ENCODE measurements at places on chromosomes 16 and 17. TPM values are rescaled to one million over a fixed set of nuclear protein-coding genes. Genes with fewer than 3 reads are reported as not detected.

Gene SEZ6L2
- polyA plus RNA-seq: not detected

GRCh38 chr17:63537001-63537400 is 13.3 kb upstream of the DCAF7 start:
- no peak for DNase-seq

- DNase-seq: no peak
These were observed 430.4 kb downstream of the HAPSTR1 start for GRCh38 chr16:9521749-9522370.

Gene NPTX1
- polyA plus RNA-seq: not detected

DNA sequence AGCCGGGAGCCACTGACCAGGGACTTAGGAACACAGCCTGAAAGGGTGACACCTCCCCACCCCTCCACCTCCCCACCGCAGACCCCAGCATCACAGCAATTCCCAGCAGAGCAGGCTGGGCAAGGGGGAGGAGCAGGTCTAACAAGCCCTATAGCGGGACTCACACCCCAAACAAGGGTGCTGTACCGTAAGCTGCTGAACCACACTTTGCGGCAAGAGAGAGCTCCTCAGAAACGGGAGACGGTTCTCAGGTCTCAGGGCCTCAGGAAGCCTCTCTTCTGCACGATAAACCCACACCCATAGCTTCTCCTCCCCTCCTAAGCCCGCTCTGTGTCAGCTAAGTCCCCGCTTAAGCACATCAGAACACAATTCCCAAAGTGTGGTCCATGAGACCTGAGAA is 11.7 kb upstream of the COTL1 start:
- no peak for DNase-seq

DNA sequence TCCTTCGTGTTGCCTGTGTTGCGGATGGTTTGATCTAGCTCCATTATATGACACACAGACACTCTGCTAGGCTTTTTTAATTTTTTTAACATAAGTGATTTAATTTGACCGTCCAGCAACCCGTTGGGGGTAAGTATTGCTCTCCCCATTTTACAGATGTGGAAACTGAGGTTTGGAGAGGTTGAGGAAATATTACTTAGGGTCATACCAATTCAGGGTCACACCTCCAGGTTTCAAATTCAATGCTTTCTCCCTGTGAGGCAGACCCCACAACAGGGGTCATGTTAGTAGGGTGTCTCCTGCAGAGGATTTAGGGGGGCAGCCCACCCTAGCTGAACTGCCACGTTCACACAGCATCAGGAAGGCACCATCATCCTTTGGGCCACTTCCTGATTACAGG is 179.4 kb downstream of the COPRS start:
- DNase-seq: no peak
